ENCODE measurements at places on chromosomes 11 and 22.
A peak's percentile ranks its signal among the peaks of the same experiment; 100 is the strongest.

DNA sequence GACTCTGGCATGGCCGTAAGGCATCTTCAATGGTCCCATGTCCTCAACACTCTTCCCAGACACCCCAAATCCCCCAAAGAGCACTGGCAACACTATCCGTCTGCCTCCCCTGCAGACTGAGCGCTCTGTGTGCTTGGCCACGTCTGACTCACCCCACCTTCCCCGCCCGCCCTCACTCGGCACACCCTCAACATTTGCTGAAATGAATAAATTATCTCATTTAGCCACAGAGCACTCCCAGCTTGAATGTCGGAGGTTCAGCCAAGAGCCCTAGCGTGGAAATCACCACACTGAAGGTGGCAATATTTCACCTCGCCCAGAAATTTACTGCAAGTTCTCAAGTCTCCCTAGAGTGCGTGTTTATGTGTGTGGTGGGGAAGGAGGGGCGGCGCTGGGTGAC is 46.6 kb upstream of the TCF20 start:
- peak; percentile 28 for DNase-seq

DNA sequence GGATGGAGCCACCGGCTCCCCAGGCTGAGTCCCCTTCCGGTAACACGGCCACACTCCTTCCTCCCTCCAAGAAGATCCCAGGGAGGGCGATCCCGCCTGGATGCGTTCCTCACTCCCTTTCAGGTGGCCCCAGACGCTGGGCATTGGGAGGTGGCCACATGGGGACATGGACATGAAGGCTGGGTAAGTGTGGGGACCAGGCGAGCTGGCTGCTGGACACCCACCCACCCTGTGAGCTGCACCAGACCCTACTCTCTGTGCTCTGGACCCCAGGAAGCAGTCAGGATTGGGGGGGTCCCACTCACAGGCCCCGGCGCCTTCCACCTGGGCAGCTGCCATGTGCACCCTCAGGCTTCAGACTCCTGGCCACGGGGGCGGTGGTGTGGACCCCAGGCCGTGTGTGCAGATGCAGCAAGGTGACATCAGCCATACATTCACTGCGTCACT is 932.8 kb downstream of the BRD1 start:
- no peak for DNase-seq

- no peak for DNase-seq
Observed at GRCh38 chr11:74371269-74372052, 26.8 kb downstream of the PGM2L1 start.

GRCh38 chr11:118643142-118643994 is 36.0 kb downstream of the PHLDB1 start:
- DNase-seq = no peak

- no peak for DNase-seq
Observed at GRCh38 chr22:47115518-47115890, 353.1 kb downstream of the TBC1D22A start.

DNA sequence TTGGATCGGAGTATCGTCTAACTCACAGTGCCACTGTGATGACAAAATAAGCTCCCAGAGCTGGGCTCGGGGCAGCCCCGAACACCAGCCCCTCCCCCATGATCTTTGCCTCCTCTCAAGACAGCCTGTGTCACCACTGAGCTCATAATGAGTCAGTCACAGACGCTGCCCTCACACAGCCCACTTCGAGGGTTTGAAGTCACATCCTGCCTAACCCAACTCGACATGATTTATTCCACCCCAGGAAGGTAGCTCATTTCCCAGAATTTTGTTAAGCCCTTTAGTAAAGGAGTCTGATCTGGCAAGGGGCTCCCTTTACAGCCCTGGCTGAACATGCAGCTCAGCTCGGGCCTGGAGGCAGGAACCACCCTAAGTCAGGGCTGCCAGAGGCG is 22.8 kb downstream of the MYH9 start:
- DNase-seq = peak; percentile 90

DNA sequence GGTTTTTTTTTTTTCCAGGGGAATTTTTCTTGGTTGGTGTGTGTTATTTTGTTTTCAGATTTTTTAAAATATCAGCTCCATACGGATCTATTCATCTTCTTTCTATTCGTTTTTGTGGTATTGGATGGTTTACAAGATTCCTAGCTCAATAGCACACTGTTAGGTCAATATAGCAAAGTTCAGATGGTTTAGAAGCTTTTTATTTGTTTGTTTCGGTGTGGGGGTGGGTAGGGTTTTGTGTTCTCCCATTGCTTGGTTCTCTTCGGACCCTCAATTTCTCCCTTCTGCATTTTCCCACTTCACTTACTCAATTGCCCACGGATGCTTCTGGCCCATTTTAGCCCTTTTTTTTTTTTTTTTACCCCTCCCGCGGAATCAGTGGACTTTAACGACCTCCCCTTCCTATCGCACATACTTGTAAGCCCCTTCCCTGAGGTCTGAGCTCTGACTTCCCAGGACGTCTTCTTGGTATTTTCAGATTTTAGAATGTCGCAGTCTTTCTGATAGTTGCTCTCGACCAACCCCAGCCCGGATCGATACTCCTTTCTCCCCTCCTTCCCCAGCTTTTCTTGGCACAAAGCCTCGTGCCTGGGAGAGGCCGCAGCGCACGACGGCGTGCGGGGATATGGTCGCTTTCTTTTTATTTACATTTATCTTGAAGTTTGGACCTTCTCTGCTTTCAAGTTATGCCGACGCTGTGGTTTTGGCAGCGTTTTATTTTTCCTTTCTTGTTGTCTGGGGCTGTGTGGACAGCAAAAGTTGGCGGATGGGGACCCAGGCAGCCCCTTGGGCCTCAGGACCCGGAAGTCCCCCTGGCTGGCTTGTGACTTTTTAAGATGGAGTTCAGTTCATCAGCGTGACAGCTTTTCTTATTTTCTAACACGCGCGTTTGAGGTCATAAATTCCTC is 4.4 kb upstream of the SPDYC start:
- no peak for DNase-seq

DNA sequence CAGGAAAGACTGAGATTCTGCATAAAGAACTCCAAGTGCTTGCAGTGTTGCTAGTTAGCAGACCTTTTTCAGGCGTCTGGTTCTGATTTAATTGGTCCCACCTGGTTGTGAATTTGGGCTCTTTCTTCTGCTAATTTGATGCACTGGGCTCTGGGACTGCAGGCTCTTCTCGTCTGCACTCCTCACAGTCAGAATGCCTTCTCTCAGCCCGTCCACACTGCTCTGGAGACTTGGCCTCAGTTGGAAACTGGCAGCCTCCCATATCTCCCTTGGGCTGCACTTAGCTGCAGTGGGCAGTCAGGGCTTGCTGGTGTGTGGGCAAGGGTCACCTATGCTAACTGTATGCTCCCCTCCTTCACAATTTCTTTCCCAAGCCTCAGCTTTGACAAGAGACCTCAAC is 1.5 kb downstream of the TRIM6 start:
- no peak for DNase-seq

- no peak for DNase-seq
Observed at GRCh38 chr11:115276191-115276590, 228.0 kb downstream of the CADM1 start.

- DNase-seq = no peak
Observed at GRCh38 chr11:45303316-45303715, 17.2 kb upstream of the SYT13 start.

DNA sequence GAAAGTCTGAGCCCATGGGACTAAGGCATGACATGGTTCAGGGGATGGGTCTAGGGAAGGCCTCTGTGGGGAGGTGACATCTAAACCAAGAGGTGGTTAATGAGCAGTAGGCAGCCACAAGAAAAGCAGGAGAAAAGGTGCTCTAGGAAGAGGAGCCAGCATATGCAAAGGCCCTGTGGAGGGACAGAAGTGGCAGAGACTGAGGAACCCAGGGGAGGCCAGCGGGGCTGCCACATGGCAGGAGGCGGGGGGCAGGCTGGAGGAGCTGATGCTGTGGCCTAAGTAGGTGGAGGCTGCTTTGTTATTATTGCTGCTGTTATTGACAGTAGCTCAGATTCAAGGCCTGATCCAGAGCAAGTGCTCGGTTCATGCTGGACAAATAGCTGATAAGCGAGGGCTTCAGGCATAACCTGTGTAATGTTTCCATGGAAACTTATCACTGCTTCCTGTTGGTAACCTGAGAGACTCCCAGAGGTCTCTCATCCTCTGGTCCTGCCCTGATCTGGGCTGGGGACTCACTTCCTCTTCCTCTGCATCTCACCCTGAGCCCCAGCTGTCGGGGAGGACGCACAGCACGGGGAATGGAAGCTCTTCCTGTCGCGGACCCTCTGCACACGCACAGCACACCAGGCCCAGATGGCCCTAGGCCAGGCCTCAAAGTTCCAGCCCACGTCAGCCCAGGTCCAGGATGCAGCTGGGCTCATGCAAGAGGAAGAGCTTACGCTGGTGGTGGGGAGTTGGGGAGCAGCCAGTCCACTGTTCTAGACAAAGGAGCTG is 75.2 kb upstream of the TP53I11 start:
- DNase-seq = no peak

GRCh38 chr11:5688482-5688881 is 1.1 kb upstream of the TRIM22 start:
- no peak for DNase-seq

- DNase-seq = no peak
Observed at GRCh38 chr11:77467233-77467632, 6.7 kb downstream of the PAK1 start.

DNA sequence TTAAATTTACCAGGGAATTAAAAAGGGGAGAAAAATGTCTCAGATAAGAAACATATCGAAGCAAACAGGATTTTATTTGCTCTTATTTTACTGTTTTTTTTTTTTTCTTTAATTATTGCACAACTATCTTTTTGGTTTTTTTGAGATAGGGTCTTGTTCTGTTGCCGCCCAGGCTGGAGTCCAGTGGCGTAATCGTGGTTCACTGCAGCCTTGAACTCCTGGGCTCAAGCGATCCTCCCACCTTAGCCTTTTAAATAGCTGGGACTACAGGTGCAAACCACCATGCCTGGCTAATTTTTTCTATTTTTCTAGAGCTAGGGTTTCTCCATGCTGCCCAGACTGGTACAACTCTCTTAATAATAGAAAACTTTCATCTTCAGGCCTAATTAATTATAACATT is 32.5 kb downstream of the DRG1 start:
- no peak for DNase-seq

- DNase-seq = no peak
Observed at GRCh38 chr11:118275176-118275575, 11.1 kb upstream of the MPZL2 start.

GRCh38 chr11:35413598-35413997 is 5.8 kb downstream of the SLC1A2 start:
- no peak for DNase-seq

- DNase-seq = no peak
Observed at GRCh38 chr11:15929371-15929901, 426.9 kb downstream of the SOX6 start.

GRCh38 chr11:890794-891540 is 19.6 kb downstream of the CHID1 start:
- DNase-seq = no peak

DNA sequence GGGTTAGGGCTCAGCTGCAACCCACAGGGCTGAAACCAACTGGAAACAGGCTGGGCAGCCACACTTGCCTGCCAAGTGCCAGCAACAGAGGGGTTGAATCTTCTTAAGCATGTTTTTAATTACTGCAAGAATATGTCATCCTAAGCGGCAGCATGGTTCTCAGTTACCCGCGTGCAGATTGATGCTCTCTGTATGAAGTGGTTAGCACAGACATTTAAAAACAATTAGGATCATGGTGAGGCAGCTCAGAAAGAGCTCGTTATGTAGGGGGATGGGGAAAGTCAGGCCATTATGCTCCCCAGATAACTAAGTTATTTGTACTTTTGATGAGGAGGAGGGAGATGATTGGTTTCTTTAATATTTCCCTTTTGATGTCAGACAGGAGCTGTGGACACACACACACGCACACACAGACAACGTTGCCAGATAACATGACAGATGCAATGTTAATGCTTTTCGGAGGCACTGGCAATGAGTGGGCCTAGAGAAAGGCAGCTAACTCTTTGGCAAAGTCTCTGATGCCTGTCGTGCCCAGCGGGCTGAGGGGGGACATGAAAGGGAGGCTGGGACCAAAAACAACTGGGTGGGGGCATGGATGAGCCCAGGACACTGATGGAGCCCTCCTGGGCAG is 389.7 kb downstream of the NXPE2 start:
- no peak for DNase-seq

DNA sequence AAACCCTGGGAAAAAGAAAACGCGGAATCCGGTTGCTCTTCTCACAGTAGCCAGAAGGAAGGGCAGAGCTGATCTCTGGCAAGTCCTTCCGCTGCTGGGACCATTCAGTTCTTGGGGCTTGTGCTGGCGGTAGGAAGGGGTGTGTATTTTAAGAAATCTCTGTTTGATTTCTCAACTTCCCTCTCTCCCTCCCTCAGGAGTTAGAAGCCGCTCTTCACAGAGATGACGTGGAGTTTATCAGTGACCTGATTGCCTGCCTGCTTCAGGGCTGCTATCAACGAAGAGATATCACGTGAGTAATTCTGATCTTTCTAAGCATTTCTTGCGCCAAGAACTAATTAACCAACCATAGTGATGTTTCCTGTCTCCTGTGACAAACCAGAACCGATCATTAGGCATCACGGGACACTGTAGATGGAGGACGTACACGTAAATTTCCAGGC is 85.9 kb upstream of the SLC25A18 start:
- DNase-seq = no peak

DNA sequence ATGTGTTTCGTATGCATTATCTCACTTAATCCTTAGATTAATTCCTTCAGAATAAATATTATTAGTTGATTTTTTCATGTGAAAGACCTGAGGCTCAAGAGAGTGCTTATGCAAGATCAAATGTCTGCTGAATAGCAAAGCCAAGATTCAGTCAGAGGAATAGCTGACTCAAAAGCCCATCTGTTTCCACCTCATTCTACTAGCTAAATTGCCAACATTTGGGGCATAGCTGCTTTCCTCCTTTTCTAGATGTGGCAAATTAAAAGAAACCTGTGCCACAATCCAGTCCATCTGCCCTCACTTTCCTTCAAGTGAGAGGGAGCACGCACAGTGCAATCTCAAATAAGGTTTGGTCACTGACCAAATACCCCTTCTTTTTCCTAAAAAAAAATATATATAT is 121.1 kb downstream of the PAX6 start:
- DNase-seq = no peak

DNA sequence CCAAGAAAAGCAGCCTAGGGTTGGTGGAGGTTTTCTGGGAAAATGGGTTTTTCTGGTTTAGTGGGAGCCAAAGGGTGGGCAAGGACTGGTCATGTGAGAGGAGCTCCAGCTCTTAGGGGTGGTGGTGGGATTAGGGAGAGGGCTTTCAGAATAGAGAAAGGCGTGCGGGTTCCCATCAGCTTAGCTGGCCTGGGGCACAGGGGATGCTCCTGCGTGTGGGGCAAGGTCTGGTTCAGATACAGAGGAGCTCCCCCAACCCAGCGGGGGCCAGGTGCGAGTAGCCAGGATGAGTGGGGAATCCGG is 644 bp downstream of the TMEM134 start:
- DNase-seq = no peak

DNA sequence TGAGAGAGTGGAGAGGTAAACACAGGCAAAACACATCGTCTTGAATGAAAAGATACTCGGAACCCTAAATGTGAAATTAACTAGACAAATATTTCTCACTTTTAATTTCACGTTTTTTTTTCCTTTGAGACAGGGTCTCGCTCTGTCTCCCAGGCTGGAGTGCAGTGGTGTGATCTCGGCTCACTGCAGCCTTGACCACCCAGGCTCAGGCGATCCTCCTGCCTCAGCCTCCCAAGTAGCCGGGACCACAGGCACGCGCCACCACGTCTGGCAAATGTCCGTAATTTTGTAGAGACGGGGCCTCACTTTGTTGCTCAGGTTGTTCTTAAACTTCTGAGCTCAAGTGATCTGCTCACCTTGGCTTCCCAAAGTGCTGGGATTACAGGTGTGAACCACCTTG is 7.4 kb upstream of the SHANK3 start:
- DNase-seq = no peak

GRCh38 chr22:35629406-35630216 is 12.5 kb upstream of the MB start:
- DNase-seq = peak; percentile 27

GRCh38 chr11:10982704-10983510 is 125.1 kb upstream of the ZBED5 start:
- DNase-seq = no peak

Measured in stimulated activated CD4-positive, alpha-beta T cell treated with anti-CD3 and anti-CD28 coated beads, Interleukin-15, amount 100 ng/mL, for 48 hours (primary cell).